ENCODE measurements at places on chromosomes 13 and 19.

- DNase-seq: no peak
Measured at GRCh38 chr13:86581706-86582105, 782.5 kb upstream of the SLITRK6 start.

DNA sequence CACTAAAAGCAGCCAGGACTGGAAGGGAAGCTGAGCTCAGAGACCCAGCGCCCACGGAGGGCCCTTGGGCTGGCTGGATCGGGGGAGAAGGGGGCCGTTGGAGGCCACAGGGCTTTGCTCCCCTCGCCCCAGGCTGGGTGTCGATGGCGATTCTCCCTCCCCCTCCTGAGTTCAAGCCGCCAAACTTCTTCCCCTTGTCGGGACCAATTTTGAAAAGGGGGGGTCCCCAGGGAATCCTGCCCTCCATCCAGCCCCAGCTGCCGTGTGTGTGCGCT lies 61.2 kb downstream of the COLGALT1 start:
- no peak for DNase-seq

- no peak for DNase-seq
Measured at GRCh38 chr13:102769679-102770078, 3.9 kb downstream of the TEX30 start.

GRCh38 chr13:76886292-76887075 lies at the start of gene KCTD12:
TSS of gene KCTD12 (minus strand) at chr13:76886405. CDS start at chr13:76886148, 257 bp downstream.
- peak; percentile 78 for DNase-seq

- no peak for DNase-seq
Measured at GRCh38 chr19:35149463-35149862, 5.1 kb upstream of the FXYD5 start.

DNA sequence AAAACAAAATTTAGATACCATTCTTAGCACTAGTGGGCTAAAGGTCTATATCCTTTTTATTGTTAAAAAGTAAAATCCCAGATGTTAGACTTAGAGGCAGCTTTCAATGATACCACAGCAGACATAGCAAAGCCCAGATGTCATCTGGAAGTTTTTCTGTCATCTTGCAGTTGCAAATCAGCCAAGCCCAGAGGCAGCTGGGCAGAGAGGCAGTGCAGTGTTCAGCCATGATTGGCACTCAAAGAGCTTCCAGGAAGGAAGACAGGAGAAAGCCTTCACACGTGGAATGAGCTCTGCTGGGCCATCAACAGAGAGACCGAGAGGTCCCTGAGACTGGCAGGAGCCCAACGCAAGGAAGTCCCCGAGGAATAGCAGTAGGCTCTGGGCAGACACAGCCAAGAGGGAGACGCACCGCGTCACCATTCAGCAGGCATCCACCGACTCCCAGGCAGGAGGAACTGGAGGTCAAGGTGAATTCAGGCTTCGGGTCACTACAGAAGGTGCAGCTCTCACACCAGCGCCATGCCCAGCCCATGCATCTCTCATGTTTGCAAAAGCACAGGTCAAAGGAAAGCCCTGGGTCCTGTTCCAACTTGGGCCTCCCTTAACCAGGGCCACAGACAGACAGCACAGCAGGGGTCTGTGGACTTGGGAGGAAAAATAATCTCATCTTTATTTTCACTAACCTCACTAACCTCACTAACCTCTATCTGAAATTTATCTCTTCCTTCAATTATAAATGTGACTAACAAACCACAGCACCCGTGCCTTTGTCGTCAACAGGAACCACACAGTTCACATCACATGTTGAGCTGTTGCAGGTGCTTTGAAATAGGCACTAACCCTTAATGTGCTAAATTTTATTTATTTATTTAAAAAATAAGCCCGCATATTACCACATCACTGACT lies 54.9 kb downstream of the TUBGCP3 start:
- peak; percentile 11 for DNase-seq

- DNase-seq: no peak
Measured at GRCh38 chr19:29971648-29972047, 29.6 kb downstream of the URI1 start.

- no peak for DNase-seq
Measured at GRCh38 chr13:99981735-99982035, at the start of gene ZIC2. TSS of gene ZIC2 (plus strand) at chr13:99981784. CDS start at chr13:99982065, 281 bp downstream.

DNA sequence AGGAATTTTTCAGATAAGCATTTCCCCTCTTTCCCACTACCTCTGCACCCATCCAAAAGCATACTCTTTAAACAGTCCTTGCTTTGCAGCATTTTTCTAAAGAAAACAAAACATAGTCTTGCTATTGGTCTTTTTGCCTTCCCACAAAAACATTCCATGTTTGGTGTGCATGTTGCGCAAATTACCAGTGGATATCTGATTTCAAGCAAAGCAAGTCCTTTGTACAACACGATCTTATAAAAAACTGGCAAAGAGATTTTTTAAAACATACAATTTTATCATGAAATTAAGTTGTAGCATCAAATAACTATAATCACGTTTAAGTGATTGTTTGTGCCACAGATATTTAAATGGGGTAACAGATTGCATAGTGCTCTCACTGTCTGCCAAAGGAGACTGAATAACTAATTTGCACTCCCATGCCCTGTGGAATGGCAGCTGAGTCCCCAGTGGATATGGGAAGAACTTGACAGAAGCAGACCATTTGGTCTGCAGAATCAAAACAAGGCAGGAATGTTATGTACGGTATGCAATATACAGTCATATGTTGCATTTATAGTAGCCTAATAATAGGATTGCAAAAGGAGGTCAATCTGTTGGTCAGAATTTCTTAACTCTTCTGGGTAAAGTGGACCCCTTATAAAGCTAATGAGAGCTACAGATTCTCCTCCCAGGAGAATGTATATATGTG lies 285.7 kb downstream of the TBC1D4 start:
- no peak for DNase-seq

DNA sequence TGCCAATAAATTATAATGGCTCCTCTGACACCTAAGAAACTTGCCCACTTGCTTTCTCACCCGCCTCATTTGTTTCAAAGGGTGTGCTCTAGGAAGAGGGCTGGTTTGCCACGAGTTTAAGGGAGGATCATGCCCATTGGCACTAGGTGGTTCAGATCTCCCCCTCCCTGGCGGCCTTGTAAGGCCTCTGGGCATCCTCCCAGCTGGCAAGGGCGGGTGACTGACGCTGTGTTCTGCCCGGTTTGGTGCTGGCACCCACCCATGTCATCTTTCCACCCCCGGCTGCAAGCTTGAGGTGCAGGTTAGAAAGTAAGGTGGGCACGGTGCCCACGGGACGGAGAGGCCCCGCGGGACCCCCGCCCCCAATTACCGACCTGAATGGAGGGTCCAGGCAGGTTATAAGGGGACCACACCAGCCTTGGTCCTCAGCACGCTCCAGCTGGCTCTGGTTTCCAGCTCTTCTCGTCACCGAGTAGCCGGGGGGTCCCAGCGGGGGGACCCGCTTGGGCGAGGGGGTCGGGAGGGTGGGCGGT lies 90.4 kb downstream of the PTPRS start:
- DNase-seq: no peak

DNA sequence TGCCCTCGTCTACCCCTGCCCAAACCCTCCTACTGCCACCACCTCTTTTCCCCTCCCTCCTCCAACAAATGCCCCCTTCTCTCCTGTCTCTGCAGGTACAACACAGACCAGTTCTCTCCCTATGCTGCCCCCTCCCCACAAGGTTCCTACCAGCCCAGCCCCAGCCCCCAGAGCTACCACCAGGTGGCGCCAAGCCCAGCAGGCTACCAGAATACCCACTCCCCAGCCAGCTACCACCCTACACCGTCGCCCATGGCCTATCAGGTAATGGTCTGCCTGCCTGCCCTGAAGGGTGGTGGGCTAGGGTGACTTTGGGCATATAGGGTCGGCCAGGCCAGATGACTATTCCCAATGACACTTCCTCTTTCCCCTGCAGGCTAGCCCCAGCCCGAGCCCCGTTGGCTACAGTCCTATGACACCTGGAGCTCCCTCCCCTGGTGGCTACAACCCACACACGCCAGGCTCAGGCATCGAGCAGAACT lies 6.5 kb upstream of the TIMM50 start:
- DNase-seq: peak; percentile 74

DNA sequence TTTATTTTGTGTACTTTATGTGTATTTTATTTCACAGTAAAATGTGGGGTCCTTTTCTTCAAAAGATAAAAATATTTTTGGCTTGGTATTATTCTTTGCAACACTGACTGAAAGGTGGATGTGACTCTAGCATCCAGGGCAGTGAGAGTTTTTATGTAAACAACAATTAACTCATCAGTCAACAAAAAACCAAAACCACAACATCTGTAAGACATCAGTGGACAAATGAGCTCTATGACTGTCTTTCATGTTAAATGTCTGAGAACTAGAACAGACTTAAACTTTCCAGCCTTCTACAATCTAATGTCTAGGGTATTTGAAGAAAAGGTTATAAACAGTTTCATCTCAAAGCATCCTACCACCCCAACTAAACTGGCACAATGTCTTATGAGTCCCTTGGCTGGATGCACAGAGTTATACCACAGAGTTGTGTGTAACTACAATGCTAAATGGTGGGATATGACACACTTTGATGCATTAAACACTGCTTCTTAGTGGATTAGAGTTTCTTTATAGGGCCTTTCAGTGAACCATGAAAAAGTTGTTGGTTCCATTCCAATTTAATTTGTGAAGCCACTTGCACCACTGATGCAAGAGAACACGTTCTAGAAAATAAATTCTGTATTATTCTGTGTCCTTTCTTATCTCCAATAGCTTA lies 544.2 kb upstream of the KLF12 start:
- no peak for DNase-seq

- no peak for DNase-seq
Measured at GRCh38 chr13:97113231-97114001, 108.7 kb upstream of the MBNL2 start.

GRCh38 chr19:52369559-52370340 lies at the start of gene ZNF880:
TSS of gene ZNF880 (plus strand) at chr19:52369923. CDS start at chr19:52369966, 43 bp downstream.
- DNase-seq: peak; percentile 86

DNA sequence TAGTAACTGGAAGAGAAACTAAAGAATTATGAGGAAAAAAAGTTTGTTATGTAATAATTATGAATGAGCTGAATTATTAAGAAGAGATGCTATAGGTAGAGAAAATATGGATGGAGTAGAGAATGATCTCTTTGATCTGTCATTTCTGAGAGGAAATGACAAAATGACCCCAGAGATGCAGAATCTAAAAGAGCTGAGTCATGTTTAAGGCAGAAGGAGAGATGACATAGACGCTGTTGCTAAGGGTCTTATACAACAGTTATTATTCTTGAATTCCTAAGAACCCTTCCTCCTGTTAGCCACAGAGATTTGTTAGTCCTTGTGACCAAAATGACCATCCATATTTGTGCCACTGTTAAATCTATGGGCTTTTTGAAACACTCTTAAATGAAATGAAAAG lies 58.3 kb upstream of the FREM2 start:
- no peak for DNase-seq

DNA sequence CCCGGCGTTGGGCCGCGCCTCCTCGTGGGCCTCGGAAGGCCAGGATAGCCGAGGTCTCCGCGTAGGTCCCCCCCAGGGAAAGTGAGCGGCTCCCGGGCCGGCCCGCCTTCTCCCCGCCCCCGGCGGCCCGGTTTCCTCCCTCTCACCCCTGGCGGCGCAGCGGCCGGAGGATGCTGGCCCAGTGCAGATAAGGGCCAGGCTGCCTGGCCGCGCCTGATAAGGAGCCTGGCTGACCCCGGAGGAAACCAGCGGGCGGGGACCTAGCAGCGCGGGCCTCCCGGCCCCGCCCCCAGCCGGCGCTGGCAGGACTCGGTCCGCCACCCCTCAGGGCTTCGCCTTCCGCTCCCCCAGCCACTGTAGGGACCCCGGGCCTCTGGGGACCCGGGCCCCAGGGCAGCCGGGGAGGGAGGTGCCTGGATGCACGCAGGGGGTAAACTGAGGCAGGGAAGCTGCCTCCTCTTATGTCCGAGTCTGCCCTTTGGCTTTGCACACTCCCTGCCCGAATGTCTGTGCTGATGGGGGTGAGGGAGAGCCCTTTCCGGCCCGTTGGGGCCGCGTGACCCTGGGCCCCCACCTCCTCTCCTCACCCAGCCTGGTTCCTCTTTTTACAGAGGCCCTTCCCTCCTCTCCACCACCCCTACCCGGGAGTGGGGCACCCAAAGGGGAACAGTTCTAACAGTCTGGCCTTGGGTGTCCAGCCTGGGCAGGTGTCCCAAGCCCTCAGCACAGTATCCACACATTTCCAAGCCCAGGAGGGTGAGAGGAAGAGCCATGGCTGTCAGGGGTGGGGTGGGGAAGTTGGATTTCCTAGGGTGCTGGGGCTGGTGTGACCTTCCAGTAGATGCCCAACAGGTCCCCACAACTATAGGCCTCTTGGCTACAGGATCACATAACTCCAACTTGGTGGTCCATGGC lies at the start of gene LYL1:
TSS of gene LYL1 (minus strand) at position 193 of the 915 bp plus-strand sequence. CDS start 1,687 bp downstream, outside the sequence.
- no peak for DNase-seq

DNA sequence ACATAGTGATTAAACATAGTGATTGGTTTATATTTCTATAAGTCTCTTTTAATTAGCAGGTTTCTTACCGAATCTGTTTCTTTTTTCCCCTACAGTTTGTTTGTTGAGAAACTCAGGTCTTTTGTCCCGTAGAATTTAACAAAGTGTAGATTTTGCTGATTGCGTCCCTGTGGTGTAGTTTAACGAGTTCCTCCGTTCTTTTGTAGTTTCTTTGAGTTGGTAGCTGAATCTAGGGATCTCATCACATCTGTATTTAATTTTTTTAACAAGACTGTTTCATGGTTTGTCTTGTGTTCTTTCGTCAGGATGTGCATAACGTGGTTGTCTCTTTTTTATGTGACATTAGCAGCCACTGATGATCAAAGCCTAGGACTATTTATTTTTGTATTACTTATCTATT lies 111.1 kb downstream of the AKAP11 start:
- DNase-seq: no peak

DNA sequence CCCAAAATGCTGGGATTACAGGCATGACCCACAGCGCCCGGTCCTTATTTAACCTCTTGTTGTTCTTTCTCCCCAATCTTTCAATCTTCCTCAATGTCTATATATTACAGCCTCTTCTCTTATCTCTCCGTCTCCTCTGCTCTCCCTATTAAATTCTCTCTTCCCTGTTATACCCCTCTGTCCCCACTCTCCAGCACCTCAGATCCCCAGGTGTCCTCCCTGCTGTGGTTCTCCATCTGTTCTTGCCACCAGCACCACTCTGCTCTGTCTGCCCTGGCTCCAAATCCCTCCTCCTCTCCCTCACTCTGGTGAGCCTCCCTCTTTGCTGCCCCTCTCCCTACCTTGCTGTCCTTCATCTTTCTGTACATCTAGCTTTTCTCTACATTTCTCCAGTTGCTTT lies 1.1 kb downstream of the ZNF600 start:
- DNase-seq: no peak

DNA sequence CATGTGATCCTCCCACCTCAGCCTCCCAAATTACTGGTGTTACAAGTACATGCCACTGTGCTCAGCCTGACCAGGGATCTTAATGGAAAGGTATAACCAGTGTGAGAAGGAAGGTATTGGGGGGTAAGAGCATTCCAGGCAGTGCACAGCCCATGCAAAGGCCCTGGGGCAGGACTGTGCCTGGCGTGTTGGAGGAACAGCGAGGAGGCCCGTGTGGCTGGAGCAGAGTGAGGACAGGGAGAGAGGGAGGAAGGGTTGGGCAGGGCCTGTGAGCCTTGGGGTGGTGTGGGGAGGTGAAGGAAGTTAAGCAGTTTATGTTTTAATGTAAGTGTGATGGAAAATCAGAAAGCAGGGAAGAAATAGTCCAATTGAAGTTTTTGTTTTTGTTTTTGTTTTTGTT lies 1.6 kb downstream of the TMIGD2 start:
- DNase-seq: no peak

- no peak for DNase-seq
Measured at GRCh38 chr19:7083076-7083956, 13.8 kb downstream of the ZNF557 start.

- peak; percentile 49 for DNase-seq
Measured at GRCh38 chr13:69857183-69857821, 250.3 kb upstream of the ATXN8OS start.
